ENCODE measurements at places on chromosomes 1 and 21. TPM values are rescaled to one million over a fixed set of nuclear protein-coding genes. Genes with fewer than 3 reads are reported as not detected.

The PLEKHN1 gene
- polyA plus RNA-seq: 0.10 TPM

The GPR37L1 gene
- 0.07 TPM for polyA plus RNA-seq

DNA sequence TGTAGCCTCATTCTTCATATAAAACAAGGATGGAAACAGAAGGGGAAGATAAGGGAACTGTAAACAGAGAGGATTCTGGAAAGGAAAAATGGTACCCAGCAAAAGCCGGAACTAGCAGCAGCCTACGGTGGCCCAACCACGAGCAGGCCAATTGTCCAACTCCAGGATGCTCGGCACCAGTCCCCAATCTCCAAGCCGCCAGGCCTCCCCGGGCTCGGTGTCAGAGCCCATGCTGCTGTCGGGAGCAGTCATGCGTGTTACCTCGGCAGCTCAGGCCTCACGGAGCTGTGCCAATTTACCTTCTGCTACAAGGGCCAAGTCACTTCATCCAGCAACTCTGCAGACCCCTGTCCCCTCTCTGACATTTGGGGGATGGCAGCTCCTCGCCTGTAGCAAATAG lies 130.8 kb downstream of the ZBTB18 start:
- no peak for DNase-seq

GRCh38 chr1:235442788-235443429 lies 61.3 kb downstream of the B3GALNT2 start:
- no peak for DNase-seq

GRCh38 chr1:62299426-62300200 lies 19.6 kb downstream of the KANK4 start:
- DNase-seq: peak; percentile 36

GRCh38 chr1:213082420-213083111 lies 31.5 kb downstream of the RPS6KC1 start:
- DNase-seq: no peak

DNA sequence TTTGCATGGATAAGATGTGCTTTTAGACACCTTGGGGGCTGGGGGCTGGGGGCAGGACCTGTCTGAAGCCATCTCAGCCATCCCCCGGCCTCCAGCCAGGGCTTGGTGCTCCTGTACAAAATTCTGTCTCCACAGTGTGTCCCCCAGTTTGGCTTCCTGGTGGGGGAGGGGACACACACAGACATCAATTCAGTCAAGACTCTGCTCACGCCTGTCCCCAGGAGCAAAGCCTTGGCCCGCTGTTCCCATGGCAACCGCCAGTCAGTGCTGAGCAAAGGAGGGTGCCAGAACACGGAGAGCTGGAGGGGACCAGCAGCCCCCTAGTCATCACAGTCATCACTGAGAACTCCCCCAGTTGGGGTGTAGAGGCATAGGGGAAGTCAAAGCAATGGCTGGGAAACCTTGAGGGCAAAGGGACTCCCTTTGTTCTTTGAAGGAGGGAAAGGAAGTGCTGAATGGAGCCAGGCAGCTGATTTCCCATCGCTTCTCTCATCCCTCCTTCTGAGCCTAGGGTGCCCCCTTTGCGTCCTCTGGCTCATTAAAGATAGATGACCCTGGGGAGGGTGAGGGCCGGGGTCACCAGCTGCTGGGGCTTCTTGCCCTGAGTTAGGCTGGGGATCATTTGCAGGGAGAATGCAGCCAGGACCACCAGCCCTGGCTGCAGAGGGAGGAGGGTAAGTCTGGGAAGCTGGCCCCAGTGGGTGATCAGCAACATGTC lies 134.9 kb upstream of the IPO9 start:
- DNase-seq: no peak
